Cardiac muscle cell (in vitro differentiated cells and primary cell): ENCODE measurements at places on chromosomes 1 and 21. TPM values are rescaled to one million over a fixed set of nuclear protein-coding genes. Genes with fewer than 3 reads are reported as not detected.

The KCNA2 gene
- total RNA-seq: 0.03 and 0.28 TPM in 2 replicates

The IGSF21 gene
- 0.06 and 0.07 TPM in 2 replicates for total RNA-seq

GRCh38 chr1:21366288-21366687 is 73.6 kb upstream of the NBPF3 start:
- no peak for DNase-seq

- DNase-seq: peak; percentile 41
Observed at GRCh38 chr1:117346206-117346928, 20.9 kb upstream of the MAN1A2 start.

GRCh38 chr1:76595024-76595423 is 272.3 kb upstream of the ST6GALNAC5 start:
- DNase-seq: no peak

The PCAT6 gene
- total RNA-seq: 17.7 and 19.8 TPM in 2 replicates

DNA sequence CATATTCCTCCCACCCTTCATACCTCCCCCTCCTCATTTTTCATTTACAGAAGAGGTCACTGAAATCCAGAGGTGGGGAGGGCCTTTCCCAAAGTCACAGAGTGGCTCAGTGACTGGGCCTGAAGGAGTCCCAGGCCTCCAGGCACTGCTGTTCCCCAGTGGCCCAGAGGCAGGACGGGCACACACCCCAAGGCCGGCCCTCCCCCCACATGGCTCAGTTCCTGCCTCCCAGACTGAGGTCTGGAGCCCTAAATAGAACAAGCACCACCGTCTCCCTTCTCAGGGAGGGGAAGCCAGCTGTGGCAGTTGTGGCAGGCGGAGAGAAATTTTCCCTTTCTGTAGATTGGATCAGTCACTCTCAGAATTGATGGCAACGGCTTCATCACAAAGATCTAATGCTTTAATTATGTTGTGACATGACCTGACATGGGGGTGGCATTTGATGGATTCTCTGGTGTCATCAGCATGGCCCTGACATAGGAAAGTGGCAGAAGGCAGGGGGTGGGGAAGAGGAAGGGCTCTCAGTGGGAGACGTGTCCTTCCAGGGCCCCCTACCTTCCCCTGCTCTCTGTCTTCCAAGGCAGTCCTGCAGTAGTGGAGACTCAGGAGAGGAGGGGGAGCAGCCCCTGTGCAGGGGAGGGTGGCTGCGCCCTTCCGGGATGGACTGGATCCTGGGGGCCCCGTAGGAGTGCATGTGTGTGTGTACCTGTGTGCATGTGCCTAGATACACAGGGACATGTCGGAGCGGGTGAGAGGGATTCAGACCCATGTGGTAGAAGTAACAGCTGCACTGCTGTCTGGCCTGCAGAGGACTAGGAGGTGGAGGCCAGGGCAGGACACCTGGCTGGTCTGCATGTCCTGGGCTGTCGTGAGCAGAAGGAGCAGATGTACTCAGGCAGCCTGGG is 41.2 kb upstream of the FOXO6 start:
- no peak for DNase-seq

The CELA2A gene
- not detected in 2 replicates for total RNA-seq

GRCh38 chr1:2210786-2211185 is 16.2 kb upstream of the FAAP20 start:
- DNase-seq: no peak
